CD8-positive, alpha-beta memory T cell (primary cell): ENCODE measurements at places on chromosomes 16 and 17.

DNA sequence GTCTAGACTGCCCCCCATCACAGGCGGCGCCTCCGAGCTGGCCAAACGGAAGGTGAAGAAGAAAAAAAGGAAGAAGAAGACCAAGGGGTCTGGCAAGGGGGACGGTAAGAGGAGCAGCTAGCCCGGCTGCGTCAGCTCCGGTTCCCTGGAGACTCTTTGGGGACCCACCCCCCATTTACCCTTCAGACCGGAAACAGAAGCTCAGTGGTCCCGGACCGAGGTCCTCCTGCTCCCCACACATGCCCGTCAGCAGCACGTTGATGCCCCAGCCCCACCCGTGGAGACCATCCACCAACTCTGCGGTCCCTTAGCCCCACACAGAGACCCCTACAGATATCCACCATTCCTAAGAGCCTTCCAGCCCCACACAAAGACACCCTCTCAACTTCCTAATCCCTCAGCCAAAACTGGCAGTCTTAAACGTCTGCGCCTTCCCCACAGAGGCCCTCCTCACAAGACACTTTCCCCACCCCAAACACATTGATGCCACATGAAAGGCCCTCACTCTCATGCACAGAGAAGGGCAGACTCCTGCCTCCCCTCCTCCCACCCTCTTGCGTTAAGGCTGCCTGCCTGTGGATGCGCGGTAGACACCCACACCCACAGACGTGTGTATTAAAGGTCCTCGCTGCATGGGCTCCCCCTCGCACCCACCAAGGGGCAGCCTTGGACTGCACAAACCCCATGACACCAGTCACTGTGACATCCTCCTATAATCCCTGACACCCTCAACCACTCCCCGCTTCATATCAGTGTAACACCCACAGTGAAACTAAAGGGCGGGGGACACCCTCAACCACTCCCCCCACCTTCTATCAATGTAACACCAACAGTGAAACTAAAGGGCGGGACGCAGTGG, 58.2 kb upstream of the RPH3AL start:
- no peaks in the 10 kb centered on the region for H3K27me3 ChIP-seq
- H3K4me3 ChIP-seq = peak overlapping the region; percentile 48
- H3K36me3 ChIP-seq = no peaks in the 10 kb centered on the region
- H3K27ac ChIP-seq = peak overlapping the region; percentile 85
- H3K4me1 ChIP-seq = peaks cover 57% of the 10 kb centered on the region

DNA sequence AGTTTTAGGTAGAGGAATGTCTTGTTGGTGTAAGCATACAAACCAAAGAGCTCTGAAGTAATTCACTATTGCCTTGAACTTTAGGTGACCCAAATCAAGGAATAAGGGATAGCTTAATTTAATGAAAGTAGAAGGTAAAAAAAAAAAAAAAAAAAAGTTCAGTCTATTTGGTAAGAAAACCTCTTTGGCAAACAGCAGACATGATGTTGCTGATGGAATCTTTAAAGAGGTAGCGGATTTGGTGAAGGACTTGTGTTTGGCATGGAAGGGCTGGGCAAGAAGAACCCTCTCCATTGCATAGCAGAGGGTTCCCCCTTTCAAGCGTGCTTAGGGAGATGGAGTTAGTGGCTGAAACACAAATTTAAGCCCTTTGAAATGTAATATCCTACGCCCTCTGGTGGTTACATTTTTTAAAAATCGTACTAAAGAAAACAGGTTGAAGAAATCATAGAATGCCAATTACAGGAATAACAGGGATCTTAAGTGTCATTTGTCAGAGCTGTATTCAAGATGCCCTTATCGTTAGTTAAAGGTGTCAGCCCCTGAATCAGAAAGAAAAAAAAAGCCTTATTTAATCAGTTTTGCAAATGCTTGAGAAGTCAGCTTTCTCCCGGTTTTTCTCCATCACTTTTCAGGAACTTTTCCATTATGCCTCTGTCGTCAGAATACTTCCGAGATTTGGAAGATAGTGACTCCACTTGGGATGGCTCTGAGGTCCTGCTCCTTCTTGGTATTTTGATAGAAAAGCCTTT, 383.1 kb downstream of the KCNJ2 start:
- H3K36me3 ChIP-seq = no peaks in the 10 kb centered on the region
- no peak overlapping the region for H3K27ac ChIP-seq
- DNase-seq = no peak
- H3K4me3 ChIP-seq = no peak overlapping the region
- H3K27me3 ChIP-seq = no peaks in the 10 kb centered on the region

DNA sequence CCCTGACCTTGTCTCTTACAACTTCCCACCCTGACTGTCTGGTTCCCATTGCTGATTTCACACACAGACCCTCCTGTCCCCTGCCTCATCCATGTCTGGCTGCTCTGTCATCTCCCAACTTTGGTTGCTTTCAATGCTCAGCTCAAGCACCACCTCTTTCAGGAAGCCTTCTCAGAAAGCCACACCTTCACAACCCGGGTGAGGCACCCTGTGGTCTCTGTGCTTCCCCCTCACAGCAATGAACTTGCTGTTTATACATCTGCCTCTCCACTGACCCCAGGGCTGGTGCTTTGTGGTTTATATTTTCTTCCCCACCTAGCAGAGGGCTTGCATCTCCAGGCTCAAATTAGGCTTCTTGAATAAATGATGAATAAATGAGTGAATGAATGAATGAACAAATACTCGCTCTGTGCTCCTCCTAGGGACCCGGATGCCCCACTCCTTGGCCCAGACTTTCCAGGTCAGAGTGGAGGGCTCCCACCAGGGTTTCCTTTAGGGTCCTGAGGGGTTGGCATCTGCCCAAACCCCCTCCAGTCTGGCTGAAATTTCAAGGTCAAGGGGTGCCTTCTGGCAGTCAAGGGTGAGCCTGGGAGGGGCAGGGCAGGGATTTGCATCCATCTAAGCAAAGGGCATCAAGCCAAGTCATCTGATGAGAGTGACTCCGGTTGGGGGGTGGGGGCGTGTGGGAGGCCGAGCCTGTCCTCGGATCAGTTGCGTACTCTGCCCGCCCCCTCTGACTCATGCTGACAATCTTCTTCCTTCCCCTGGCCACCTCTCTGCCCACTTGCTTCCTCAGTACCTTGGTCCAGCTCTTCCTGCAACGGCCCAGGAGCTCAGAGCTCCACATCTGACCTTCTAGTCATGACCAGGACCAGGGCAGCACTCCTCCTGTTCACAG, at the start of gene ITGAX:
Gene ITGAX (plus strand): TSS at position 783 of the 898 bp plus-strand sequence. CDS start 79 bp downstream, at position 862.
- DNase-seq = peak; percentile 53
- no peak within 1 kb of the TSS for H3K4me3 ChIP-seq
- peaks cover 21% of the 10 kb centered on the region for H3K4me1 ChIP-seq
- H3K27ac ChIP-seq = no peak within 1 kb of the TSS
- no peaks in the 10 kb centered on the region for H3K36me3 ChIP-seq

DNA sequence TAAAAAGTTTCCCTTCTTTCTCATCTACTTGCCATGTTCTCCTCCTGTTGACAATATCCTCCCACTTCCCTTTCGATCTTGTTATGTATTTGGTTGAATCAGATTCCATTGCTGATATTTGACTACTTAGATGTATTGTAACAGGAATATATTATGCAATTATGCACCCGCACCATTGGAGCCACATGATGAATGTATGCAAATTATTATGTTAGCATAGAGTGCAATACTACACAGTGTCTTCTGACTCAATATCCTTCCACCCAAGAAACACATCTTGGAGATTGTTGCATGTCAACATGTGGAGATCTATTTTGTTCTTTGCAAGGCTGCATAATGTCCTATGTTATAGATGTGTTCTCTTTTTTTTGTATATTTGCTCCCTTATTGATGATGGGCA, 219.2 kb upstream of the RBFOX1 start:
- H3K4me3 ChIP-seq = no peak overlapping the region
- no peaks in the 10 kb centered on the region for H3K4me1 ChIP-seq
- no peaks in the 10 kb centered on the region for H3K36me3 ChIP-seq

GRCh38 chr16:30112197-30113030, 923 bp downstream of the GDPD3 start:
- H3K4me1 ChIP-seq = peaks cover 19% of the 10 kb centered on the region
- H3K36me3 ChIP-seq = no peaks in the 10 kb centered on the region
- H3K27ac ChIP-seq = no peak overlapping the region
- no peak overlapping the region for H3K4me3 ChIP-seq
- DNase-seq = peak; percentile 65
- H3K27me3 ChIP-seq = no peaks in the 10 kb centered on the region

DNA sequence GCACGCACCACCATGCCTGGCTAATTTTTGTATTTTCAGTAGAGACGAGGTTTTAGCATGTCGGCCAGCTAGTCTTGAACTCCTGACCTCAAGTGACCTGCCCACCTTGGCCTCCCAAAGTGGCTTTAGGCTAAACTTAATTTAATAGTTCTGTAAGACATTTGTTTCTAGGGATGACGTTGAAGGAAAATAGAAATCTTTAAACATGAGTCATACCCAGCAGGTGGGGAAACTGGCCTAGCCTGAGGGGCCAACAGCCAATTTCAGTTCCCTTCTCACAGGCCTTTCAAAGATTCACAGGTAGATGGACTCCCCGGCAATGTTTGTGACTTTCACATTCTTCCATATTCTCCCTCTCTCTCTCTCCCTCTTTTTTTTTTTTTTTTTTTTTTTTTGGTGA, 18.1 kb upstream of the ITPRIPL2 start:
- H3K36me3 ChIP-seq = no peaks in the 10 kb centered on the region
- no peak overlapping the region for H3K27ac ChIP-seq
- no peak for DNase-seq
- H3K4me1 ChIP-seq = no peaks in the 10 kb centered on the region
- no peaks in the 10 kb centered on the region for H3K27me3 ChIP-seq
- H3K4me3 ChIP-seq = no peak overlapping the region

- no peak for DNase-seq
- no peak overlapping the region for H3K4me3 ChIP-seq
- H3K27me3 ChIP-seq = no peaks in the 10 kb centered on the region
- no peaks in the 10 kb centered on the region for H3K4me1 ChIP-seq
These were observed 1.3 kb upstream of the KRTAP4-9 start for GRCh38 chr17:41103896-41104295.

DNA sequence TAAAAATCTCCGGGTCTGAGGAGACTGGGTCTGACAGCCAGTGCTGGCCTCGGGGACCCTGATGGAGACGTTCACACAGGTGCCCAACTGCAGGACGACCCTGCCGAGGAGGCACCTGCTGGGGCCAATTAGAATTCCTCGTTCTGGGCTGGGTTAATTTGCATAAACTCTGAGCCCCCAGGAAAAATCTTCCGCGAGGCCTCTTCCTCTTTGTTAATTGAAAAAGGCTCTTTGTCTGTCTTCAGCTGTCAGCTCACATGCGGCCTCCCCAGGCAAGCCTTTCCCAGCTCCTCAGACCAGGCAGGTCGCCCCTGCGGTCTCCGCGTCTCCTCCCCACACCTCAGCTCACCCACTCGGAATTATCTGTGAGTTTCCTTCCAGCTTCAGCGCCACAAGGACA, 400.2 kb downstream of the SEC14L1 start:
- H3K36me3 ChIP-seq = no peaks in the 10 kb centered on the region
- H3K4me3 ChIP-seq = no peak overlapping the region
- no peak overlapping the region for H3K27ac ChIP-seq
- no peaks in the 10 kb centered on the region for H3K27me3 ChIP-seq
- no peak for DNase-seq
- peaks cover 4% of the 10 kb centered on the region for H3K4me1 ChIP-seq
